Neural crest cell (in vitro differentiated cells): ENCODE measurements at places on chromosomes 13 and 19. TPM values are rescaled to one million over a fixed set of nuclear protein-coding genes. Genes with fewer than 3 reads are reported as not detected.

Gene GRK1
- 0.77 and 1.5 TPM in 2 replicates for total RNA-seq

DNA sequence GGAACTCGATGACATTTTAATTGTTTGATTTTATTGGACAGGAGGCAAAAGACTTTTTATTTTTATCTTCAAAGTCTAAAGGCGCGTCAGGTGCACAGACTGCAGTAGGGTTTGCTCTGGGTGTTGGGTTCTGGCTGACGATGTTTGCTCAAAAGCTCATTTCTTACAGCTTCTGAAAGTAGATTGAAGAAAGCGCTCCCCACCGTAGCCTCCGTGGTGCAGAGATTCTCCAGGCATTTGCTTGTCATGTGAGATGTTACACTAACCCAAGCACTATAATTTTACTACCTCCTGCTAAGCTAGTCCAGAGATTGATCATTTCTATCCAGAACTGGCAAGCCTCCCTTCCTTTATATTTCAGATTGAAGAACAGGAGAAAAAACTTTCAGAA is 14.5 kb upstream of the ATP11A start:
- no peak overlapping the region for H3K27ac ChIP-seq
- DNase-seq: no peak
- H3K36me3 ChIP-seq: peaks cover 3% of the 10 kb centered on the region

Gene SPIB
- not detected in 2 replicates for total RNA-seq

GRCh38 chr13:26961890-26962615 is 201.5 kb upstream of the GPR12 start:
- H3K4me1 ChIP-seq: peaks cover 3% of the 10 kb centered on the region
- no peak overlapping the region for H3K4me3 ChIP-seq
- no peaks in the 10 kb centered on the region for H3K36me3 ChIP-seq
- DNase-seq: no peak

- peaks cover 7% of the 10 kb centered on the region for H3K36me3 ChIP-seq
- H3K27me3 ChIP-seq: peaks cover 3% of the 10 kb centered on the region
- H3K4me1 ChIP-seq: peaks cover 28% of the 10 kb centered on the region
- DNase-seq: no peak
These were observed 991 bp downstream of the OBI1 start for GRCh38 chr13:78657699-78658629.

DNA sequence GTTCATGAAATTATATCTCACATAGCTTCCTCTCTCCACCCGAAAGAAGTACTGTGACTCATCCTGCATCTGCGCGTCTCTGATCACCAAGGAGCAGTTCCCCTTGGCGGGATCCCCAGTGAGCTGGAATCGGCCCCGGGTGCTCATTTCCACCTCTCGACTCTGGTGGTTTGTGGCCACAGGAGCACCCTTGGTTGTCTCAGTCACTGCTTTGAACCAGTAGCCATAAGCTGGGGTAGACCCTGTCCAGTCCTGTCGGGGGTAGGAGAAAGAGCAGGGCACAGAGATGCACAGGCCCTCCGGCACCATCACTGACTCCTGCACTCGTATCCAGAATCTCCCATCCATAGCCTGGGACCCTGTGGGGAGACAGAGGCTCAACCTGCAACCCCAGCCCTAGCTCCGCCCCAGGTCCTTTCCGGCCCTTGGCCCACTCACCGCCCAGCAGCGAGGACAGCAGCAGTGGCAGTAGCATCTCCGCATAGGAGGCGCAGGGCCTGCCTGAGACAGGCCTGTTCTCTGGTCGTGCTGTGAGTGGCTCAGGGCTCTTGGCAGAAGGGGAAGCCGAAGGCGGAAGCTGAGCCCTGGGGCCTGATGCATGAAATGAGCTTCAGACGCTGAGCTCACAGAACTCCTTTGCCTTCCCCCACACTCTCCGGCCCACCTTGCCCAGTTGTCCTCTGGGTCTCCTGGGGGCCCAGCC is at the start of gene SIGLEC10:
Gene SIGLEC10, minus strand, starts transcription at position 536 of the 703 bp plus-strand sequence. Its CDS starts 61 bp downstream, at position 475.
- H3K36me3 ChIP-seq: no peaks in the 10 kb centered on the region
- no peak within 1 kb of the TSS for H3K27ac ChIP-seq
- no peak within 1 kb of the TSS for H3K4me3 ChIP-seq
- H3K4me1 ChIP-seq: no peaks in the 10 kb centered on the region
- H3K27me3 ChIP-seq: peaks cover 20% of the 10 kb centered on the region

- H3K4me3 ChIP-seq: no peak overlapping the region
- H3K27me3 ChIP-seq: no peaks in the 10 kb centered on the region
- peaks cover 44% of the 10 kb centered on the region for H3K4me1 ChIP-seq
- H3K27ac ChIP-seq: no peak overlapping the region
These were observed 35.4 kb downstream of the LHFPL6 start for GRCh38 chr13:39567569-39567968.

GRCh38 chr13:68806125-68806524 is 1301.5 kb upstream of the ATXN8OS start:
- H3K27me3 ChIP-seq: no peaks in the 10 kb centered on the region
- no peaks in the 10 kb centered on the region for H3K36me3 ChIP-seq
- DNase-seq: no peak
- H3K27ac ChIP-seq: no peak overlapping the region
- H3K4me3 ChIP-seq: no peak overlapping the region

DNA sequence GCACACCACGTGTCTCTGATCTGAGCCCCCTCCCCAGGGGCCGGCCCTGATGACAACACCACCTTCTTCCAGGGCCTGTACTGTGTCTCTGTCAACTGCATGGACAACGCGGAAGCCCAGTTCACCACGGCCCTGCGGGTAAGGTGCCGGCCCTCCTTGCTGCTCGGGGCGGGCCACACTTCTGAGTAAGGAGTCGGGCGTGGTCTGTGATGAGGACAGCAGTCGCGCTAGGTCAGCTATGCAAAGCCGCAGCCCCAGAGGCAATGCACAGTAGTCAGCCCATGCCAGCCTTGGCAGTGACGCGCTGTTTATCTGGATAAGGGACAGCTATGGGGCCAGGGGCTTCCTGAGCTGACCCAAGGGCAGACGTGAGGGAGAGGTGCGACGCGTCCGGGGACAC is 24.6 kb downstream of the MAU2 start:
- no peaks in the 10 kb centered on the region for H3K27me3 ChIP-seq
- peaks cover 13% of the 10 kb centered on the region for H3K36me3 ChIP-seq
- H3K27ac ChIP-seq: no peak overlapping the region
- no peak for DNase-seq

DNA sequence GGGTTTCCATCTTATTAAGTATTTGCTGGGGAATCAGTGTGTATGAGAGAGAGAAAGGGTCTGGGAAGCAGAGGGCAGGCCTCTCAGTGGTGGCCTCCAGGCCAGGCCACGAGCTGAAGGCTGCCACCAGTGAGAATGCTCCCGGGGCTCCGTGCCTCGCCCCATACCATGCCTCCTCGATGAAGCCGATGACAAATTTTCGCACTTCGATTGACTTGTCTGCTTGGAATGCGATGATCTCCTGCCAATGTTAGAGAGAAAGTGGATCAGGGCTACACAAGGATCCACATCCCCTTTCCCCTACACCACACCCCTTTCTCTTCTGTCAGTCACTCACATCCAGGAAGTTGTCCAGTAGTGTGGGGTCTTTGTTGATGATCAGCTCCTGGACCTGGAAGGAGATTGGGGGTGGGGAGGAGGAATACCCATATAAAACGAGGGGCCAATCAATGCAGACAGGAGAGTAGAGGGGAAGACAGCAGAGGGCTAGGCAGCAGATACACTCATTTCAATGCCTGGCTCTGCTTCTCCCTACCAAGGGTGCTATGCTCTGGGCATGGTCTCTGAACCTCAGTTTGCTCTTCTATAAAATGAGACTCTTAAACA is 10.7 kb downstream of the SYMPK start:
- no peak for DNase-seq
- H3K36me3 ChIP-seq: peaks cover 15% of the 10 kb centered on the region
- no peak overlapping the region for H3K27ac ChIP-seq
- H3K4me3 ChIP-seq: peak overlapping the region; percentile 38
- no peaks in the 10 kb centered on the region for H3K4me1 ChIP-seq

DNA sequence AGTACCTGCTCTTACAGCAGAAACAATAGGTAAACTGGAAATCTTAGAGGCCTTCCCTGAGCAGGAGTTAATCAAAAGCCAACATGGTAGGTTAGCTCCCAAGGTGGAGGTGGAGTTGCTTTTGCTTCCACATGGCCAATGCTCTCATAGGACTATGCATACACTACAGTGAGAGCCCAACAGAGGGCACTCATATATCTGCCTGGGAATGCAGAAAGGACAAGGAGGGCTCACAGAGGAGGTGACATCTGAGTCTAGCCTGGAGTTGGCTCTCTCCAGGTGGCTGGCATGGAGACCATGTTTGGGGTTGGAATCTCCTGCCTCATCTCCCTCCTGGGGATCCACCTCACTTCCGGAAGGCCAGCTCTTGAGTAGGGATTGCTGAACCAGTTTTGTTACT is 34.6 kb downstream of the ATP8A2 start:
- H3K27me3 ChIP-seq: peaks cover 8% of the 10 kb centered on the region
- no peak overlapping the region for H3K4me3 ChIP-seq
- no peak for DNase-seq
- no peaks in the 10 kb centered on the region for H3K4me1 ChIP-seq

- no peak overlapping the region for H3K27ac ChIP-seq
- no peaks in the 10 kb centered on the region for H3K4me1 ChIP-seq
- no peak overlapping the region for H3K4me3 ChIP-seq
- DNase-seq: no peak
- H3K36me3 ChIP-seq: no peaks in the 10 kb centered on the region
These were observed 190.4 kb upstream of the GPR12 start for GRCh38 chr13:26950968-26951367.

DNA sequence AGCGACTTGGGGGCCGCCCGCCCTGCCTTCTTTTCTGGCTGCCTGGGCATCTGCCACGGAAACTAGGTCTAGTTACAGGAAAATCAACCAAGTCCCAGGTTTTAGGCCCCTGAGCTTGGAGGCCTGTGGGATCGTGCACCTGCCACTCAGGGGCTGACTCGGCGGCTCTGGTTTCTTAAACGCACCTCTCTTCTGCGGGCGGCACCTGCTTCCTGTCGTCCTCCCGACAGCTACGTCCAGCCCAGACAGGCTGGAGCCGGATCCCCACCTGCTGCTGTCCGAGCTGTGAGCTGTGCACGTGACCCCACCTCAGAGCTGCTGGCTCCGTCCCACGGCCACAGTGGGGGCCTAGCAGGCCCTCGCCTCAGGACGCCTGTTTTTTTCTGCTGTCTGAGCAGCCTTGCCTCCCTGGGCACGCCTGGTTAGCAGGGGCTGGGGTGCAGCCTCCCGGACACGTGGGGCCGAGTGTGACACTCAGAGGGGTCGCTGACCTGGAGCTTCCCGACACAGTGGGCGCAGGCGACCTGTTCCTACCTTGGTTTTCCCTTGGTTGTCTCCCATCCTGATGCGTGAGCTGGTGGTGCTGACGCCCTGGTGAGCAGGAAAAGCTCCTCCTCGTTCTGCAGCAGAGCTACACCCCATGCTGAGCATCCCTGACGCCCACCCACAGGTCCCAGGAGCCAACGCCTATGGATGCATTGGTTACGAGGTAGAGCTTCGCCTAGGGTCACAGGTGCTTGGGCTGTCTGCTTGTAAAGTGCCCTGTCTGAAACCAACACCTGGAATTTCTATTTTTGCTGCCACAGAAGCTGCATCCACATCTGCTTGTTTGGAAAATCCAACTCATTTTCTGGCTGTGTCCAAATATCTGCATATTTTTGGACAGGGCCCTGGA is 17.5 kb downstream of the TMEM255B start:
- peaks cover 41% of the 10 kb centered on the region for H3K27me3 ChIP-seq
- no peak overlapping the region for H3K4me3 ChIP-seq
- no peak overlapping the region for H3K27ac ChIP-seq
- H3K36me3 ChIP-seq: no peaks in the 10 kb centered on the region
- H3K4me1 ChIP-seq: no peaks in the 10 kb centered on the region

DNA sequence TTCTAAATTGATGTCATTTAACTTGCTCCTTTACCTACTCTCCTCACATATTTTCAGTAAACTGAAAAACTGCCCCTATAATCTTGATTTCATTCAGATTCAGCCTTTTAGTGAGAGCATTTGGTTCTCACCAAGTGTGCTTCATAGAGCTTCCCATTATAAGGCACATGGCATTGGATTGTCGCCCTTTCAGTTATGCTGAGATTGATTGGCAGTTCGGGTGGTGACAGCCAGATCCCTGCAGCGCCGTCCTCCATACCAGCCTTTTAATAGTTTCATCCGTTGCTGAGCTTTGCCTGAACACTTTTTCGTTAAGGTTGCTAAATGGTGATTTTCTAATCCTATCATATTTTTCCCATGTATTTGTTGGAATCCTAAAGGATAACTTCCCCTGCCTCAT is 80.4 kb downstream of the DHRS12 start:
- H3K27me3 ChIP-seq: no peaks in the 10 kb centered on the region
- DNase-seq: no peak
- H3K36me3 ChIP-seq: peaks cover 3% of the 10 kb centered on the region
- H3K4me3 ChIP-seq: no peak overlapping the region

DNA sequence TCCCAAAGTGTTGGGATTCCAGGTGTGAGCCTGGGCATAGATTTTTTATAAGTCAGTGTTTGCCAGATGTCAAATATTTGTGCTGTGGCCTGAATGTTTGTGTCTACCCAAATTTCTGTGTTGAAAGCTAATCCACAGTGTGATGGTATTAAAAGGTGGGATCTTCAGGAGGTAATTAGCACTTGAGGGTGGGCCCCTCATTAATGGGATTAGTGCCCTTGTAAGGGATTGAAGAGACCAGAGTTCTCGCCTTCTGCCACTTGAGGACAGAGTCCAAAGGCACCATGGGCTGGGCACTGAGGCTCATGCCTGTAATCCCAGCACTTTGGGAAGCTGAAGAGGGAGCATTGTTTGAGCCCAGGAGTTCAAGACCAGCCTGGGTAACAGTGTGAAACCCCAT is 9.7 kb upstream of the FBXO17 start:
- H3K4me1 ChIP-seq: peaks cover 9% of the 10 kb centered on the region
- no peak for DNase-seq
- H3K27me3 ChIP-seq: peaks cover 7% of the 10 kb centered on the region
- H3K4me3 ChIP-seq: no peak overlapping the region
- no peaks in the 10 kb centered on the region for H3K36me3 ChIP-seq
- H3K27ac ChIP-seq: no peak overlapping the region

- peaks cover 13% of the 10 kb centered on the region for H3K27me3 ChIP-seq
- peaks cover 2% of the 10 kb centered on the region for H3K36me3 ChIP-seq
- H3K27ac ChIP-seq: no peak overlapping the region
- DNase-seq: peak; percentile 12
- H3K4me1 ChIP-seq: peaks cover 51% of the 10 kb centered on the region
These were observed 51.5 kb downstream of the SOX21 start for GRCh38 chr13:94660695-94661326.

Gene CUL4A
- total RNA-seq: 63.0 and 63.9 TPM in 2 replicates

Gene CYP4F12
- not detected in 2 replicates for total RNA-seq

DNA sequence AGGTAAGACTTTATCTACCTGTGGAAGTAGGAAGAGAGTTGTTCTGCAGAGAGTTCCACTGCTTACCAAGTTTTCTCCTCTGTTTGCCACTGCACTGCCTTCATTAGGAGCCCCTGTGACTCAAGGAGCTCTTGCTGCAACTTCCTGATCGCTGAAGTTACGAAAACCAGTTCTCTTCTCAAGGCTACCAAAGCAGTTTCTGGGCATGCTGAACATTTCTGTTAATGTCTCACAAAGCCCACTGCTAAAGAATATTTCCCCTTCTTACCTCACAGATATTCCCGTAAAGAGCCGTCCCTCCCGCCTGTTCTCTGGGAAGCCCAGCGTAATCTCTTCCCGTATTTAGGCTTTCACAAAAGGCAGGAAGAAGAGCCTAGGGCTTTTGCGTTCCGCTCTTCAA is 82.6 kb upstream of the OXGR1 start:
- peaks cover 5% of the 10 kb centered on the region for H3K36me3 ChIP-seq
- no peak overlapping the region for H3K4me3 ChIP-seq
- H3K4me1 ChIP-seq: no peaks in the 10 kb centered on the region
- no peak for DNase-seq
